ENCODE measurements at places on chromosomes 7 and 10.

DNA sequence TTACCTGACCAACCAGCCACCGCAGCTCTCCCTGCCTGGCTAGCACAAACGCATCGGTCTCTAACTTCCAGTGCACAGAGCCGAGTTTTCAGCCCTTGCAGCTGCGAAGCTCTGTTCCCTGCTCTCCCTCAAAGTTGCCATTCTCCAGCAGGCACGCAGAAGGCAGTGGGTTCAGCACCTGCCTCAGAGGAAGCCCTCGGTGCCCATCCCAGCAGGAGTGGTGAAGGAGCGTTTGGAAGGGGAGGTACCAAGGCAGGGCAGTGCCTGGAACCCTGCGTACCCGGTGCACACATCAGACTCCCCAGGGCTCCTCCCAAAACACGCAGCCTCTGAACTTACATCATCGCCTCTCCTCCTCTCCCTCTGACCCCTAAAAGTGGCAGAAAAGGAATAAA is 1.7 kb upstream of the STK32C start:
- DNase-seq: no peak

DNA sequence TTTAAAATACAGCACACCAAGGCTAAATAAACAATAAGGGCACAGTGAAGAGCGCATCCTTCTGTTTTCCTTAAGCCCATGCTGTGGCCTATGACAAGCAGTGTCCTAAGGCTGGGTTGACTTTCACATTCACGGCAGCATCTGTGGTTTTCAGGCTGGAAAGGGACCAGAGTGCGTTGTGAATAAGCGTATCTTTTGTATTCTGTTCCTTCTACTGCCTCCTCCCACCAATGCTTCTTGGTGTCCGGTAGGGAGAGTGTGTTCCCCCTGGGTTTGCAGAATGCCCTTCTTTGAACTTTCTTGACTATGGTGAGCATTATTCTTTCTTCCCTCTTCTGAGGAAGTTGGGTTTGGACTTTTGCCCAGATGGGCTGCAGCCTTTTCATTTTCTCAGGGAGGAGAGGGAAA is 73.6 kb downstream of the ABCA13 start:
- no peak for DNase-seq

DNA sequence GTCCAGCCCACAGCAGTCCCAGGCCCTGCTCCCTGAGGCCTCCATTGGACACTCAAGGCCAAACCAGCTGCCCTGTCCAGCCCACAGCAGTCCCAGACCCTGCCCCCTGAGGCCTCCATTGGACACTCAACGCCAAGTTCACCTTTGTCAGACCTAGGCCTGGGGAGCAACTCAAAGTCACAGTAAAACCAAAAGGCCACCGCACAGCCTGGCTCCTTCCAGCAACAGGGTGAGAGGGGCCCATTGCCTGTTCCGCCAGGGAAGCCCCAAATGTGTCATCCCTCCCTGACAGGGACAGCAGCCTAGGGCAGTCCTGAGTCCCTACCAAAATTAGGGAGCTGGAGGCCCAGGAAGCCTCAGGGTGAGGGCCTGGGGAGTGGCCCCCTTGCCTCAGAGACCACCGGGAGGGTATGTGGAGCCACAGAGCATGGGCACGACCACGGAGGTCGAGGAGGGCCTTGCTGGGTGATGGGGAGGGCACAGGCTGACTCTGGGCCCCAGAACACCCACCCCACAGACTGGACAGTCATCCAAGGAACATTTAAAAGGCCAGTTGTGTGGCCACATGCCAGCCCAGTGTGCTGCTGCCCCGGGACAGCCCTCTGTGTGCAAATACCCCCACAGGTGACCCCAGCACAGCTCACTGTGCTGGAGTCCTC is 66.5 kb upstream of the PPP2R2D start:
- DNase-seq: no peak

DNA sequence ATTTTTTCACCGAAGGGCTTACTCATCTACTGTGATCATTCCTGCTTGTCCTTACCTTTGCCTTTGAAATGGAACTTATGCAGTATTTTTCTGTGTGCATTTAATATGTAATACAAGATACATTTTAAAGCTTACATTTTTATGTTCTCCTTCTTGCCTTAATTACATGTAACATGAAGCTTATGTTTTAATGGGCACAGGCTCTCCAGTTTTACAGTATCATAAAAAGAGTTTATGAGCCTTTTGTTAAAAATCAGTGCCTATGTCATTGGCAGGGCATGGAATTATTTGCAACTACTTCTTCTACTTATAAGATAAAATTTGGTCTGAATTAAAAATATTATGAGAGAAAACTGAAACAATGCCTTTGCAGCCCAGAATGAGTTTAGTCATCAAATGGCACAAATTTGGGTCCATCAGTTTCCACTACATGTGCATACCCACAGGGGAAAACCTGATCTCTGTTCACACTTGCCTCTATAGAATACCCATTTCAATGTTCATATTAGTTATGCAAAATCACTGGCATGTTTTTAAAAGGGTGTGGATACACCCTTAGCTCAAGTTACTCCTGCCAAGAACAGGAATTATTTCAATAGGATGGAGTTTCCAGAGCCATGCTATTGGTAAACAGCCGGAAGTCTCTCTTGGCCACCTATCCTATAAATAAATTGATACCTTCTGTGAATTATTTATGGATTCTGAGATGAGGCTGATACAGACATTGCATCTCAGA is 27.9 kb upstream of the WNT16 start:
- no peak for DNase-seq

DNA sequence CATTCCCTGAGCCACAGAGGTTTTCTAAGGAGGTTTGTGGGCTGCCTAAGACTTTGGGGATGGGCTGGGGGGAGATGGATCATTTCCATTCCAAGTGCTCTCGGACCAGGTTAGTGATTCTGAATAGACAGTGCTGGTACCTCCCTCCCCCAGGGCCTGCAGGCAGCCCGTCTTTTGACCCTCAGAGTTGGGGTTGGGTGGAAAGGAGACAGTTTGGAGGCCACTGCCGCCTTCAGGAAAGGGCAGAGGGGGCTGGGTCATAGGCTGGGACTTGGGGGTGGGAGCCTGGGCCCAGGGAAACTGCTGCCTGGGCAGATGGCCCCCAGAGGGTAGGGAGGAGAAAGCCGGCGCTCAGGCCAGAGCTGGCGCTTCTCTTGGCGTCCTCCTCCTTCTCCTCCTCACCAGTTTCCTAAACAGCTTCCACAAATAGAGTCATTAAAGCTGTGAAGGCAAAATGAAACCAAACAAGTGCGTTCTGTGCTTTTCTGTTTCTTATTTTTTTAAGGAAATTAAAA is 4.4 kb downstream of the UNC5B start:
- no peak for DNase-seq

- no peak for DNase-seq
Measured at GRCh38 chr7:151735186-151735850, 141.6 kb downstream of the PRKAG2 start.

DNA sequence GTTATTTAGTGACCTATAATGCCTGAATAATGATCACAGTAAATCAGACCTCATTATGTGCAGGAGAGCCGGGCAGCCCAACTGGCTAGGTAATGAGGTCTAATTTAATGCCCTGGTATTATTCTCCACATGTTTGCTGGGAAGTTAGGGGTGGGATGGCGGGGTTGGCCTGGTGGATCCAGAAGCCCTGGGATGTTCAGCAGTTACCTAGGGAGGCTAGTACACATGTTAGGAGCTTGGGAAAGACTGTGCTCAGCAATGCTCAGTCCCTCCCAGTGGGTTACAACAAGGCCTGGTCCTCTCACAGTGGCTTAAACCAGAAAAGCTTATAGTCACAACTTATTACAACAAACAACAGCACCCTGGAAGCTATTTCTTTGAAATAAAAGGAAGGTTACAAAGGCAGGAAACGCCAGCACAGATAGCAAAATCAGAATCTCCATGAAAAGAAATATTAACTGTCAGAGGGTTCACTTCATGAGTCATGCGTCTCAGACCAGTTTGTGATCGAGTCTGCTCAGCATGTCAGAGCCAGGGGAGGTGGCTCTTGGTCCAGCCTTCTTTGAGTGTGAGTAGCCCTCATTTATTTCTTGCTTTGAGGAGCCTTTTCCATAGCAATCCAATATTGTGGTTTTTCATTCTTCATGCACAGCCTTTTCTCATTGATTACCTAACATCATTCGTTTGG is 418.6 kb upstream of the NPVF start:
- no peak for DNase-seq

- no peak for DNase-seq
Measured at GRCh38 chr10:110706690-110707098, 62.6 kb downstream of the RBM20 start.

- DNase-seq: no peak
Measured at GRCh38 chr7:137418841-137419240, 75.3 kb upstream of the PTN start.

- DNase-seq: no peak
Measured at GRCh38 chr7:2985866-2986265, 57.8 kb downstream of the CARD11 start.

DNA sequence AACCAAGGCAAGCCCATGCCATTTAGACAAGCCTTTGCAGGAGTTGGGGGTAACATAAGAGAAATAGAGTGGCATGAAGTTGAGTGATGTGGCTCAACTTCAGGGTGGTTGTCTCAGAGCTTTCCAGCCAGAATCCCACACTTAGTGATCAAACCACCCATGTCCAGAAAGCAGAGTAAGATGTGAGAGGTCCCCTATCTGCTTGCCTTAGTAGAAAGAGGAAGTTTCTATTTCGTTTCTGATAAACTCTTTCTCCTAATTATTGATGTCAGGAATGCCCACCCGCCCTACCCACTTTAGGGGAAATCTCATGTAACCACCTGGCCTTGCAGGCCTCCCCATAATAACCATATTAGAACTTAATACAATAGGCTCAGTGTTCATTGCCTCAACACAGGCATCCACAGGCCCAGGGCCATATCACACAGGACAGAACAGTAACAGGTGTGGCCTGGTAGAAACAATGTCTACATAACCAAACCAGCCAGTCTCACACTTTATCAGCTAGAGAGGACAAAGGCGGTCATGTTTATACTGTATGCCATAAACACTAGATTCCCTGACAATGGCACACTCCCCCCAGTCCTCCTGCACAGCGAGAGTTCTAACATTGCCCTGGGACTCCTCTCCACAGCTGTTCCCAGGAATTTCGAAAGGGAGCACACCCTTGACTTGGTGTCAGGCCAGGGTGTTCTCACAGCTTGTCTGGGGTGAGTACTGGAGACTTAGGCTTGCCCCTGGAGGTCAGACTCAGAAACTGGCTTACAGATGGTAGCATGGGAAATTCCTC is 364.4 kb downstream of the CXCL12 start:
- no peak for DNase-seq

All from activated CD4-positive, alpha-beta T cell treated with anti-CD3 and anti-CD28 coated beads for 24 hours (primary cell).